Motor neuron (in vitro differentiated cells): ENCODE measurements at places on chromosomes 2 and 18.

DNA sequence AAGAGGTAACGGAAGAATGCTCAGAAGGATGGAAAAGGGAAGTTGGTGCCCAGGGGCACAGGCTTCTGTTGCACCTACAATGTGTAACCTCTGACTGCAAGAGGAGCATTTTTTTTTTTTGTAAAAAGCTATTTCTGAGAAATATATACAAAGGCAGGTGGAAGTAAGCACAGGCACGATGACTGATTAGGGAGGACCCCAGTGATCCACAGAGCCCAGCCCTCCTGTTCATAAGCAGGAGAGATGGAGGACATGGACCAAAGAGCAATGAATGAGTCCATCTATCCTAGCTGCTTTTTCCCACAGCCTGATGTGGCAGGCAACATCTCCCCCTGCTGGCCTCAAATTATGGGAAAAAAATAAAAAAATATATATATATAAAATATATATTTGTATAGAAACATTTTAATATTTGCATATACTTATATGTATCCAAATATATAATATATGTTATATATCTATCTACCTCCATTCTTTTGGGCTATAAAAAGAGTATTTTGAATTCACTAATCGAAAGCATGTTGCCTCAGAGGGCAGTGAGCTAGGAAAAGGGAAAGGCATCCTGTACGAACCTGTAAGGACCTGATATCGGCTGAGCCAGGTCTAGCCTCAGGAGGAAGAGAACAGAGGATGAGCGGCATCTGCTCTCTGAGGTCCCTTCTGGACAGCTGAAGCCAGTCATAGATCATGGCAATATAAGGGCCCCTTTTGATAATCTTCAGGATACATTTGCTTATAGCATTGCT is 166.0 kb upstream of the STK17B start:
- ATAC-seq = no peak

GRCh38 chr2:29611261-29611660 is 310.1 kb downstream of the ALK start:
- ATAC-seq = no peak

- ATAC-seq = no peak
Observed at GRCh38 chr18:75829091-75829490, 401.6 kb upstream of the SMIM21 start.

- no peak for ATAC-seq
Observed at GRCh38 chr2:54360055-54360792, 95.9 kb upstream of the SPTBN1 start.

GRCh38 chr2:33136566-33136965 is 189.8 kb downstream of the LTBP1 start:
- no peak for ATAC-seq

DNA sequence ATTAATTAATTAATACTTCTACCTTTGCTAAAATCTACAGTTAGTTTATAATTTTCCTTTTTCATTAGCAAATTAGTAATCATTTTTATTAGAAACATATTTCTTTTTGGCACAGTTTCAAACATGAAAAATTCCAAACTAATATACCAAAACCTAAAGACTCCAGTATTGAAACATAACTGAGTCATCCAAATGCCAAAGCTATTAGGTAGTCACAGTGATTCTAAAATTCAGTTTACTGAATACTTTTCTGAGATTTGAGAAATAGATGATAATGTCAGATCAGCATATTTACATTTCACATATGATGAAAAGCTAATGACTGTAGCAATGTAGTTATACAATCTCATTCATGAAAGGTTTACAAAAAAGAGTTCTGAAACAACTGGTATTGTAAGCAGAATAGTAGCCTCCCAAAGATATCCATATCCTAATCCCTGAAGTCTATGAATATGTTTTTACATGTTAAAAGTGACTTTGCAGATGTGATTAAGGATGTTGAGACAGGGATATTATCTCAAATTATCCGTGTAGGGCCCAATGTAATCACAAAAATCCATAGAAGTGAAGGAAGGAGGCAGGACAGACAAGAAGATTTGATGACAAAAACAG is 680.2 kb upstream of the CHAC2 start:
- ATAC-seq = no peak

- no peak for ATAC-seq
Observed at GRCh38 chr2:17749753-17750438, 3.7 kb downstream of the SMC6 start.

- no peak for ATAC-seq
Observed at GRCh38 chr18:48555465-48555995, 16.7 kb downstream of the CTIF start.

GRCh38 chr2:237879991-237880560 is 20.7 kb downstream of the RAMP1 start:
- no peak for ATAC-seq
